ENCODE measurements at places on chromosomes 1 and 21.

GRCh38 chr1:15526021-15526489 lies 593 bp upstream of the DNAJC16 start:
- no peak for DNase-seq

GRCh38 chr1:179208681-179209477 lies 20.6 kb downstream of the ABL2 start:
- no peak for DNase-seq

- DNase-seq = no peak
Observed at GRCh38 chr1:198756470-198756869, 117.6 kb downstream of the PTPRC start.

DNA sequence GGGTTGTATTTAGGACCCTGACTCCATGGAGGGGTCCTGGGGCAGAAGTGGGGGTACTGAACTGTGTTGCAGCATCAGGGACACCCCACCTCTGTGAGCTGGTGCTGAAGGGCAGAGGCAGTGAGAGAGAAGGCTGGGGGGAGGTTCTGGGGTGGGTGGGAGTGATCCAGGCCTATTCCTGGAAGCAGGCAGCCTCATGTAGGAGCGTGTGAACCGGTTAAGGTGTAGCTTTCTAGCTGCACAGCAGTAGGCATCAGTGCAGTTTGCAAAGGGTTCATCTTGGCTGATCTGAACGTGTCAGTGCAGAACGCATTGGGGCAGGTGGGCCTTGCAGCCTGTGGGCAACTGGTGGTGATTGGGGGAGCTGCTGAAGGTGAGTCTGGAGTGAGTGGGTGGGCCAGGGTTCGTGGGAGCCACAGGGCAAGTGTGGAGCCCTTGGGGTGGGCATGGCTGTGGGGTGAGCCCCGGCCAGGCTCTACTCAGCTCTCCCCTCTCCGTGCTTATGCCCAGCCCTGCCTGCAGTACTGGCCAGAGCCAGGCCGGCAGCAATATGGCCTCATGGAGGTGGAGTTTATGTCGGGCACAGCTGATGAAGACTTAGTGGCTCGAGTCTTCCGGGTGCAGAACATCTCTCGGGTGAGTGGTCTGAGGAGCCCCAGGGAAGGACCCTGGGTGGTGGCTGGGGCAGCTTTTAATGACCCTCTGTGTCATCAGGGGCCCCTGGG lies 86.7 kb downstream of the PTPRU start:
- peak; percentile 42 for DNase-seq

- no peak for DNase-seq
Observed at GRCh38 chr1:10813799-10814198, 17.4 kb upstream of the CASZ1 start.
